ENCODE measurements at places on chromosomes 2 and 18.

DNA sequence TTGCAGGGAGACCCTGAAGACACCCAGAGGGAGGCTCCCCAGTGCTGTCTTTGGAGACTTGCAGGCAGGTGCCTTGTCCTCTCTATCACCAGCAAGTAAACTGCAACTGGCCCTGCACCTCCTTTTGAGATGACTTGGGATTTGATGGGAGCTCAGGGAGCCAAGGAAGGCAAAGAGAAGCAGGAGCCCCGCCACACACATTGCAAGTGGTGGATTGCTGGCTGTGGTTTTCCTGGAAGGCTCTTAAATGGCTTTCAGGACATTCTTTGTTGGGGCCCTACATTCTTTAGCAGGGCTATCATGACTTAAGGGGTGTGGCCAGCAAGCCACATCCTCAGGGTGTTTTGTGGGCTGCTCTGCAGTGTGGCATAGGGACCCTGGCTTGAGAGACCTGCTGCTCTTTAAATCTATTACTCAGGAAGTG, 39.9 kb upstream of the CDC42EP3 start:
- no peak overlapping the region for H3K27ac ChIP-seq
- no peaks in the 10 kb centered on the region for H3K27me3 ChIP-seq
- peaks cover 46% of the 10 kb centered on the region for H3K4me1 ChIP-seq
- H3K36me3 ChIP-seq, result peaks cover 7% of the 10 kb centered on the region
- H3K4me3 ChIP-seq, result no peak overlapping the region
- peak; percentile 29 for DNase-seq

DNA sequence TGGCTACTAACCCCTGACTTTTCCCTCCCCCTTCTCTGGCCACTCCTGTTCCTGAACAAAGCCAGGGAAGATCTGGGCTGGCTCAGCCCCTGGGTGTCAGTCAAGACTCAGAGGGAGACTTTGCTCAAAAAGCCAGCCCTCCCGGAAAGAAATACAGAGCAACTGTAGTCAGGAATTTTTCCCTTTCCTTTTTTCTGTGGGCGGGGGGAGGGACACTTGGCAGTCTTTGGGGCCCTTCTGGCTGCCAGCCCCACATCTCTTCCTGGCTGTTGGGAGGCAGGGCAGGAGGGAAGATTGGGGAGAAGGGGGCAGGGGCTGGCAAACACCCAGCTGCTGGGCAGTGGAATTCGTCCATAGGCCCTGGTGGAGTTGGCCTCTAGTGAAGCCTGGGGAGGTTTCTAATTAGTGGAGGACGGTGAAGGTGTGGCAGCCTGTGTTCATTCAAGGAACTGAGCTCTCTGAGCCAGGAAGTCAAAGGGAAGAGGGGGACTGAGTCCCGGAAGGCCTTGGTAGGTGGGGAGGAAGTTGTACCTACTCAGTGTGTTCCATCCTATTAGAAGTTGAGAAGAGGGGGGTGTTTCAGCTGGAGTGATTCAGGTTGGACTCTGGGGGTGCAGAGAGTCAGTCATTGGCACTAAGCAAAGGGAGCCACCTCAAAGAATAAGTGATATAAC, 10.9 kb downstream of the IGFBP2 start:
- H3K36me3 ChIP-seq, result no peaks in the 10 kb centered on the region
- peaks cover 13% of the 10 kb centered on the region for H3K27me3 ChIP-seq
- no peak overlapping the region for H3K27ac ChIP-seq
- H3K4me1 ChIP-seq, result no peaks in the 10 kb centered on the region
- DNase-seq, result no peak

DNA sequence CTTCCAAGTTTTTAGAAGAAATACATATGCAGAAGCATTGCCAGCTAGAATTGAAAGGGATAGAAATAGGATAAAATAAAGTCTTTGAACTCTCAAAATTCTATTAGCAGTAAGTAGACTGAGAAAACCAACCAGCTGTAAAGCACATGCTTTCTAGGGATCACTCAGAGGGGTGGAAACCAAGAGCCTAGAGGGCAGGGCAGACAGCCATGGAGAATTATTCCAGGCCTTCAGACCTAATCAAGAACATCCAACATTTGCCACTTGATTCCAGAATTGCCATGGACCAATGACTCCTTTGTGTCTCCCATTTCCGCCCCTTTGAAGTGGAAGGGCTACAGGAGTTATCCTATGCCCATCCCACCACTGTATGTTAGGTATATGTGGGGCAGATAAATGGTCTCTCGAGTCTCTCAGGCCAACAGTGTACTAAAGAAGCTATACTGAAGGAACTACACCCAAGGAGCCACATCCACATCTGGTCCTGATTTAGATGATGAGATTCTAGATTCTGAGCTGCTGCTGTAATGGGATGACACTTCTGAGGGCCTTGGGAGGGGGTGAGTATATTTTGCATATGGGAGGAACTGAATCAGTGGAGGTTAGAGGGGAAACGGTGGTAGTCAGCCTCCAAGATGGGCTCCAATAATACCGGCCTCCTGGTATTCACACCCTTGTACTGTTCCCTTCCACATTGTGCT, 4.0 kb downstream of the FARSB start:
- peaks cover 44% of the 10 kb centered on the region for H3K4me1 ChIP-seq
- no peak overlapping the region for H3K27ac ChIP-seq
- H3K36me3 ChIP-seq, result peaks cover 48% of the 10 kb centered on the region
- no peak for DNase-seq

GRCh38 chr2:133720429-133720828, 152.2 kb upstream of the NCKAP5 start:
- no peak overlapping the region for H3K4me3 ChIP-seq
- H3K4me1 ChIP-seq, result no peaks in the 10 kb centered on the region
- no peak for DNase-seq
- H3K27ac ChIP-seq, result no peak overlapping the region
- H3K36me3 ChIP-seq, result no peaks in the 10 kb centered on the region

- no peak for DNase-seq
- no peak overlapping the region for H3K27ac ChIP-seq
- peaks cover 6% of the 10 kb centered on the region for H3K27me3 ChIP-seq
- no peak overlapping the region for H3K4me3 ChIP-seq
- no peaks in the 10 kb centered on the region for H3K4me1 ChIP-seq
Measured at GRCh38 chr2:222024932-222025880, 273.6 kb downstream of the PAX3 start.

- H3K27me3 ChIP-seq, result peaks cover 4% of the 10 kb centered on the region
- DNase-seq, result no peak
- H3K36me3 ChIP-seq, result no peaks in the 10 kb centered on the region
- H3K4me1 ChIP-seq, result no peaks in the 10 kb centered on the region
Measured at GRCh38 chr2:235543128-235543750, 49.4 kb downstream of the AGAP1 start.

GRCh38 chr2:43367012-43367782, 140.8 kb upstream of the ZFP36L2 start:
- no peak overlapping the region for H3K27ac ChIP-seq
- H3K4me1 ChIP-seq, result peaks cover 6% of the 10 kb centered on the region
- peaks cover 12% of the 10 kb centered on the region for H3K36me3 ChIP-seq
- H3K27me3 ChIP-seq, result no peaks in the 10 kb centered on the region

DNA sequence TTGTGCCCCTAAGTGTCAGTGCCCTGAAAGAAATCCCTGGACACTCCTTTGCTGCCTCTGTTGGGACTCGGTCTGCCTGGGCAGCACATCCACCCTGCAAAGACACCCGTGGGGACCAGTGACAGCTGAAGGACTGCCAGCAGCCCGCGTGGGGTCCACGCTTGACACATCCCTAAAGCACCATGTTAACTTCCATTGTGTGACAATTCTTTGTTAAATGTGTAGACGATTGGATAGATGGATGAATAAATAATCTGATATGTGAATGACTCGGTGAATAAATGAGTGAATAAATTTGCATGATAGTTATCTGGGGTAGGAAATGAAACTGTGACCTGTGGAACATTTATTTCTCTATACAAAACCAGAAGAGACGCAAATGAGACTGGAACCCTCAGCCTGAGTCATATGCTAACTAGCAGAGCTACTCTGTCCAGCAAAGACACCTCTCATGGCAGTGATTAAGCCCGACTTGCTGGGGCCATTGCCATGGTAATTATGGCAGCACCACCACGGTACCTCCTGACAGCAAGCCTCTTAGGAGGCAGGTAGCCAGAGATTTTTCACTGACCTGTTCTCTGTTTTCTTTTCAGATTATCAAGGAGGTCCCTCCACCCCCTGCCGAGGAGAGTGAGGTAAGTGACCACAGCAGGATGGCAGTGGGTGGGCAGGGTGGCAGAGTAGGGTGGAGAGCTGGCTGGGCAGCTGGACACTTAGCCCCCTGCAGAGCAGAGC, 156.8 kb downstream of the ANTXR1 start:
- peaks cover 15% of the 10 kb centered on the region for H3K27me3 ChIP-seq
- peaks cover 8% of the 10 kb centered on the region for H3K4me1 ChIP-seq
- H3K27ac ChIP-seq, result no peak overlapping the region
- no peak for DNase-seq
- no peaks in the 10 kb centered on the region for H3K36me3 ChIP-seq

DNA sequence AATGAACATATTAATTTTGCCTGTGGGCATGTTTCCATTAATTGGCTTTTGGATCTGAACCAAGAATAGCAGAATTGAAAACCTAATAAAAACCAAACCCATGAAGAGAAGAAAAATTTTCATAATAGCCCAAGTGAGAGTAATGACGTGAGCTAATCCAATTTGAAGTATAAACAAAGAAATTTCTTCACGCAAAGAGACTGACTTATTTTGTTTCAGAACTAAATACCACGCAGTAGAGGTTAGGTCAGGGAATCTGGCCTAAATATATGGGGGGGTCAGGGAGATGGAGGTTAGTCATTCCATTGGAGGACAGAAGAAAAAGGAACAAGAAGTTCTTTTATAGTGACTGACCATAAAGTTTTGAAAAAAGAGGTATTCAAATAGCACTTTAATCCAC, 94.1 kb upstream of the CYP1B1 start:
- no peak overlapping the region for H3K4me3 ChIP-seq
- H3K4me1 ChIP-seq, result no peaks in the 10 kb centered on the region
- H3K27ac ChIP-seq, result no peak overlapping the region
- no peaks in the 10 kb centered on the region for H3K36me3 ChIP-seq

GRCh38 chr2:240796543-240797499, 23.2 kb downstream of the KIF1A start:
- peaks cover 19% of the 10 kb centered on the region for H3K27me3 ChIP-seq
- no peaks in the 10 kb centered on the region for H3K36me3 ChIP-seq
- no peaks in the 10 kb centered on the region for H3K4me1 ChIP-seq

DNA sequence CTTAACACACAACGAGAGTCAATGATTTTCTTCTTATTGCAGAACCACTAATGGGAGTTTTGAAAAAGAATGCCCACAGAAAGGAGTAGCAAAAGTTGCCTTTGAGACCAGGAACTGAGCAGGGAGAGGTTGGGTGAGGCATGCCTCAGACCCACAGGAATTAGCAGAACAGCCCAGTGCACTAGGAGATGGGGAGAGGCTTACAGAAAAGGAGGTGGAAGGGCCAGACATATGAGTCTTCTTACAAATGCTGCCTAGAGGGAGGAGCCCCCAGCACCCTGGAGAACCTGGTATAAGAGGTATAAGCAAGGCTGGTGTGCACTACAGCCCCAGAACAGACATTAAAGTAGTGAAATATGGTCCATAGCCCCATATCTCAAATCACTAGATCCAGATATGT, 162.0 kb downstream of the DTNA start:
- H3K4me3 ChIP-seq, result no peak overlapping the region
- H3K36me3 ChIP-seq, result no peaks in the 10 kb centered on the region
- H3K27me3 ChIP-seq, result peaks cover 4% of the 10 kb centered on the region
- peaks cover 14% of the 10 kb centered on the region for H3K4me1 ChIP-seq
- no peak for DNase-seq

Data from activated naive CD8-positive, alpha-beta T cell treated with anti-CD3 and anti-CD28 coated beads, Interleukin-2, amount 50 U/mL, for 24 hours (primary cell).